ENCODE measurements at places on chromosomes 16 and 17.

- DNase-seq = no peak
These were observed 390 bp downstream of the MLLT6 start for GRCh38 chr17:38705523-38705802.

GRCh38 chr17:30113213-30113612 lies 3.4 kb upstream of the NSRP1 start:
- no peak for DNase-seq

- no peak for DNase-seq
These were observed 129.7 kb downstream of the KCNJ2 start for GRCh38 chr17:70298929-70299531.

- no peak for DNase-seq
These were observed 495.9 kb upstream of the RBFOX1 start for GRCh38 chr16:6836766-6837165.

- DNase-seq = no peak
These were observed 1.1 kb downstream of the CCP110 start for GRCh38 chr16:19524616-19525384.

DNA sequence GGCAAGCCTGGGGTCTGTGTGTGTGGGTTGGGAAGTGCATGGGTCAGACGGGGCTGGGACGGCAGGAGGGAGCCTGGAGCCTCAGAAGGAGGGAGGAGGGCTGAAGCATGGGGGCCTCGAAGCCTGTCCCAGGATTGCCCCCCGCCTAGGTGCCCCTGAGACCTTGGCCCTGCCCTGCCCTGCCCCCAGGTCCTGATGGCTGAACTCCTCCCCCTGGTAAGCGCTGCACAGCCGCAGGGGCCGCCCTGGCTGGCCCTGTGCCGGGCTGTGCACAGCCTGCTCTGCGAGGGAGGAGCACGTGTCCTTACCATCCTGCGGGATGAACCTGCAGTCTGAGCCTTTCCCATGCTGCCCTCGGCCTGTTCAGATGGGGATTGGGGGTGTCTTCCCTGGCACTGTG lies 4.4 kb downstream of the TEDC2 start:
- no peak for DNase-seq

DNA sequence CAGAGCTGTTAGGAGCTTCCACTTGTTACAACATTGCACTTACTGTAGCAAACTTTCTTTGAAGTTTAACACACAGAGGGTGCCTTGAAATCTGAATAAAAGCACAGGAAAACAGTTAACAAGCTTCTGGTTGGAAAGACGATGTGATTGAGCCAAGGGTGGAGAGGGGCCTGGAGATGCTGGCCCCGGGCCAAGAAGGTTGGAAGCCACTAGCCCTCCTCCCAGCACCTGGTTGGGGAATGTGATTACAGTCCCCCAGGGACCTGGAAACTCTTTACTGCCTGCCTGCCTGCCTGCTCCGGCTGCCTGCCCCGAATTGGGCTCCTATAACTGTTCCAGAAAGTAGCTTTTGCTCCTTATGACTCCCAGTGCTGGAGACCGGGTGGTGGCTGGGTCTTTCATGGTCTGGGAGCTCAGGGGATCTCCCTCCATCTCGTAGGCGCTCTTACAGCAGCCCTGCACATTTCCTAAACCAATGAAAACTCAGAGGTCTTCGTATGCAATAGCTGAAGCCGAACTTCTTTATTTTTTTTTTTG lies 48.0 kb upstream of the ZFHX3 start:
- no peak for DNase-seq
